HFFc6 (cell line): ENCODE measurements at places on chromosomes 1 and 21. TPM values are rescaled to one million over a fixed set of nuclear protein-coding genes. Genes with fewer than 3 reads are reported as not detected.

DNA sequence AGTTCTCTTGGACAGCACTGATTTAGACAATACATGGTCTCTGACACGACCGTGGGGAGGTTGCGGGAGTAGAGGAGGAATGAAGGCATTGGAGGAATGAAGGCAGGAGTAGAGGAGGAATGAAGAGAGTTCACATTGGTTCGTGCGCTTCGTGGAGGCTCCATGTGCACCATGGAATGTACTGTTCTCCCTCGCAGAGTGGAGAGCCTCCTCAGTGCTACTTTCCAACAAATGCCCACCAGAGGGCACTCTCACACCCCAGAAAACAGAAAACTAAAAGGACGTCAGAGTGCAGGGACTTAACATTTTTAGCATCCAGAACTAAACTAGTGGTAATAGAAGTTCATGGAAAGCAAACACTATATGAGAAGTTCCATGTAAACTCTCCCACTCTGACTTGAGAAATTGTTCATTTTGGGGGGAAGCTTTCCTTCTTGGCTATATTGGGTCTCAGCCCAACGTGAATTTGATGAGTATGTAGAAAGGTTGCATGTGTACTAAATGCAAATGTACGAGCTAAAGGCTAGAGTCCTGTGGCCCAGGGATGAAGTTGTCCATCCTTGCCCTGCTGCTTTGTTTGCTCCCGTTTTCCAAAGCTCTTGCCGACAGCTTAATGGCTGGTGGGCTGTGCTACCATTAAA lies 211.6 kb downstream of the LMX1A start:
- no peak overlapping the region for H3K4me3 ChIP-seq
- H3K36me3 ChIP-seq: no peaks in the 10 kb centered on the region
- no peak overlapping the region for H3K27ac ChIP-seq
- peak; percentile 57 for DNase-seq
- H3K4me1 ChIP-seq: no peaks in the 10 kb centered on the region
- H3K27me3 ChIP-seq: peaks cover 15% of the 10 kb centered on the region

- peaks cover 8% of the 10 kb centered on the region for H3K27me3 ChIP-seq
- no peak overlapping the region for H3K4me3 ChIP-seq
Measured at GRCh38 chr1:11505591-11506538, 26.9 kb downstream of the DISP3 start.

GRCh38 chr1:82829527-82829926 lies 1028.8 kb downstream of the ADGRL2 start:
- no peaks in the 10 kb centered on the region for H3K4me1 ChIP-seq
- no peak overlapping the region for H3K4me3 ChIP-seq
- no peak for DNase-seq
- no peak overlapping the region for H3K27ac ChIP-seq

DNA sequence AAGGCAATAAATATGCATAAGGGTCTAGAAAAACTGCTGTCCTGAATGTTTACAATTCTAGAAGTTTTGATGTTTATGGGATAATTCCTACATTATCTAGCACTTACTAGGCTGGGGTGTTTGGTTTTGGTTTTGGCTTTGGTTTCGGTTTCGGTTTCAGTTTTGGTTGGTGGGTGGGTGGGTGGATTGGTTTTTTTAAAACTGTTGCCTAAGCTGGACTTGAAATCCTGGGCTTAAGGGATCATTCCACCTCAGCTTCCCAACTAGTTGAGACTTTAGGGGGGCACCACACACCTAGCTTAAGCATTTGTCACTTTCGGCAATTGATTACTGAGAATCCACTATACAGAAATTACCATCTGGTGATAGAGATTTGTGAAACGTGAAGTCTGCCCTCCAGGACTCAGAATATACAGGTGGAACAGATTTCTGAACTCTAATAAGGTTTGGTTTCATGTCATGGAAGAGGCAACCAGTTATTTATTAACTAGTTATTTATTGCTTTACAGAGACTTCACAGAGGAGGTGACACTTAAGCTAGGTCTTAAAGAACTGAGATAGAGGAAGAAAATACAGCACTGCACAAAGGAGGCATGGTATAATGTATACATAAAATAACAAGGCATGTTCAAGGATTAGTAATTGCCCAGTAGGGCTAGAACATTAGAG lies 69.6 kb downstream of the PIK3R3 start:
- H3K36me3 ChIP-seq: peaks cover 10% of the 10 kb centered on the region
- no peak overlapping the region for H3K27ac ChIP-seq
- H3K4me1 ChIP-seq: peaks cover 13% of the 10 kb centered on the region; the same call in 1 of the 2 replicates

DNA sequence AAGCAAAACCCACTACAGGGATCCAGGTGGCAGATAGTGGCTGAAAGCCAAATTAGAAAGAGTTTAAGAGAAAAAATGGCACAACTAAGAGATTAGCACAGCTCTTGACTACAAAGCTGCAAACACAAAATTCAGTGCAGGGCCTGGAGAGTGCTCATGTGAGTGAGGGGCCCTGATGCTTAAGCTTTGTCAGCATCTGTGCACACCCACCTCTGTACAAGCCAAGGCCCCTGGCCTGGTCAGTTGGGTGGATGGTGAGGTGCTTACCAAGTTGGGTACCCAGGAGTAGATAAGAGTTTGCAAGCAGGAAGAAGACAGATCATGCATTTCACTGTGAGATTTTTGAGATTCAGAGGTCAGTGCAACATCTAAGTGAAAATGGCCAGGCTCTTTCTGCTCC lies 62.7 kb upstream of the ATP1B1 start:
- H3K27me3 ChIP-seq: peaks cover 3% of the 10 kb centered on the region
- no peak overlapping the region for H3K27ac ChIP-seq
- H3K36me3 ChIP-seq: no peaks in the 10 kb centered on the region
- no peaks in the 10 kb centered on the region for H3K4me1 ChIP-seq
- DNase-seq: no peak
- no peak overlapping the region for H3K4me3 ChIP-seq

- no peak for DNase-seq
- no peaks in the 10 kb centered on the region for H3K36me3 ChIP-seq
- H3K4me3 ChIP-seq: no peak overlapping the region
- peaks cover 1% of the 10 kb centered on the region; the same call in 1 of the 2 replicates for H3K27me3 ChIP-seq
Measured at GRCh38 chr1:60825593-60825992, 256.8 kb upstream of the NFIA start.

Gene LAMC2
- 1.6 to 2.6 TPM (median 2.0 TPM) in 3 replicates for total RNA-seq
